ENCODE measurements at places on chromosomes 4 and X.

DNA sequence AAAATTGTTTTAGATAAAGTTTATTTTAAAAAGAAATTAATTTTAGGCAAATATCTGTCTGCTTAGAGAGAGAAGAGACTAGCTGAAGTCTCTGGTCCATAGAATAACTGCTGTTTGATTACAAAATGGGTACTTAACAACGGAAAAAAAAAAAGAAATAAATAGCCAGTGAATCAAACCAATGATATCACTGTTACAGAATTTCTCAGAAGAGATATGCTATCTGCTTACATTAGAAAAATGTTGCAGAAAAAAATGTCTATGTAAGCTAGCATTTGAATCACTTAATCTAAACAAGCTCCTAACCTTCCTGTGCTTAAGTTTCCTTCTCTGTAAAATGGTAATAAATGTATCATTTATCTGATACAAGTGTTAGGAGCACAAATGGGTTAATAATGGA lies 189.9 kb downstream of the IL15 start:
- no peak for DNase-seq

- DNase-seq: no peak
Observed at GRCh38 chr4:47551682-47552081, 66.6 kb downstream of the ATP10D start.

GRCh38 chr4:8192748-8193738 lies 6.0 kb upstream of the SH3TC1 start:
- DNase-seq: peak; percentile 27

GRCh38 chr4:117773064-117773936 lies 261.0 kb upstream of the NDST3 start:
- DNase-seq: no peak

DNA sequence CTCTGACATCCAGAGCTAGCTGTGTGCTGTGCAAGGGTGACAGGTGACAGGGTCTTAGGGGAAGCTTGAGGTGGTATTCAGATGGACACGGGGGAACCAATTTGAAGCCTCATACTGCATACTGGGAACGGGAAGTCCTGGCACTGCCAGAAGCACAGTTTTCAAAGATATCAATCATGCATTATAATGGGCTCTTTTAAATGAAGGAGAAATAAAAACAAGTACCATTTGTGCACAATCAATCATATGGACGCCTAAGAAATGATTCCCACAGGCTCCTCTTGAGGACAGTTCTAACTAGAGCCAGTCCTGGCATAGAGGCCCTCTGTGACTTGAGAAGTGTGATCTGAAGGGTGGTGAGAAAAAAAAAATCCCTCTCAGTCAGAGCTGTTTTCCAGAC lies 50.9 kb downstream of the TSC22D3 start:
- peak; percentile 7 for DNase-seq

DNA sequence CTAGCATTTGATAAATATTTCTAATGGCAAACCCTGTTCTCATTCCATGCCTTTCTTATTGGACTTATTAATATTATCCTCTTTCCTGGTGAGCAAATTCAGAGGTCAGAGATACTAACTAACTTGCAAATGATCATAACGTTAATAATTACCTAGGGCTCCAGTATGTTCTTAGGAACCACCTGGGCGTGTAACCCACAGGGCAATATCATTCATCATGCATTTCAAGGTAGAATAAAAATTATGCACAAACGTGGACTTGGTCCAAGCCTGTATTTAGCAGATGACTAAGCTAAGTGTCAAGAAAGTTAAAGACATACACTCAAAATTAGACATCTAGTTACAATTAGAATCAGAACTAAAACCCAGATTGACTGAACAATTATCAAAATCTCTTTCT lies 850.1 kb downstream of the TRIML1 start:
- DNase-seq: no peak

- no peak for DNase-seq
Observed at GRCh38 chr4:77852892-77853495, 9.6 kb upstream of the MRPL1 start.

DNA sequence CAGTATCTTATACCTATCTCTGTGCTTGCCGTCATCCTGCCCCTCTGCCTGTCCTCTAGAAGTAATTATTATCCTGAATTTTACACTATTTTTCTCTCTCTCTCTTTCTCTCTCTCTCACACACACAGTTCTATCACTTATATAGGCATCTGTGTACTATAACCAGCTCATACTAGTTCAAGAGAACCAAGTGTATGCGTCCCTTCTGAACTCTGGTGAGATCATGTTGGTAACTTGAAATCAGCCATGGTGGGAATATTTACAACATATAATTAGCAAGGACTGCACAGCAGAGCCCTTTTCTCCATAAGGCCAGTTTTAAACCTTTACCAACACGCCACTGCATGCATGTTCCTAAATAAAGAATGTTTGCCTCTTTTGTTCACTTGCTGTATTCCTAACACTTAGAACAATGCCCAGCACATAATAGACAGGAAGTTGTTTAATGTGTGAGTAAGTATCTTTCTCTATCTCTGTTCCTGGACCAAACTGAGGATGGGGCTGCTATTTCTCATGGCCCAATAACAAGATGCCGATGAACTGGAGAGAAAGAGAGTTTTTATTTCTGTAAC lies 51.1 kb upstream of the IL21 start:
- no peak for DNase-seq

DNA sequence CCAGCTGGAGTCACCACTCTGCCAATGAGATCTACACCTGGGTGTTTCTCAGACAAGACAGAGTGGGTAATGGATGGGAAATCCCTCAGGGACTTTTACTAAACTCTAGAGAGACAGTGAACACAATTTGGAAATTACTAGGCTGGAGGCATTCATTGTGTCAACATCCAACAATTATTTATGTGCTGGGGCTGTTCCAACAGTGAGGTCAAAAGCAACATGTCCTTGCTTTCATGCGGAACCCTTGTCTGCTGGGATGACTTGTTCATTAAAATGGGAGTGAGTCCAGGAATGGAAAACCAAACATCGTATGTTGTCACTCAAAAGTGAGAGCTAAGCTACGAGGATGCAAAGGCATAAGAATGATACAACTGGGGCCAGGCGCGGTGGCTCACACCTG lies 54.0 kb downstream of the DRD5 start:
- DNase-seq: no peak

DNA sequence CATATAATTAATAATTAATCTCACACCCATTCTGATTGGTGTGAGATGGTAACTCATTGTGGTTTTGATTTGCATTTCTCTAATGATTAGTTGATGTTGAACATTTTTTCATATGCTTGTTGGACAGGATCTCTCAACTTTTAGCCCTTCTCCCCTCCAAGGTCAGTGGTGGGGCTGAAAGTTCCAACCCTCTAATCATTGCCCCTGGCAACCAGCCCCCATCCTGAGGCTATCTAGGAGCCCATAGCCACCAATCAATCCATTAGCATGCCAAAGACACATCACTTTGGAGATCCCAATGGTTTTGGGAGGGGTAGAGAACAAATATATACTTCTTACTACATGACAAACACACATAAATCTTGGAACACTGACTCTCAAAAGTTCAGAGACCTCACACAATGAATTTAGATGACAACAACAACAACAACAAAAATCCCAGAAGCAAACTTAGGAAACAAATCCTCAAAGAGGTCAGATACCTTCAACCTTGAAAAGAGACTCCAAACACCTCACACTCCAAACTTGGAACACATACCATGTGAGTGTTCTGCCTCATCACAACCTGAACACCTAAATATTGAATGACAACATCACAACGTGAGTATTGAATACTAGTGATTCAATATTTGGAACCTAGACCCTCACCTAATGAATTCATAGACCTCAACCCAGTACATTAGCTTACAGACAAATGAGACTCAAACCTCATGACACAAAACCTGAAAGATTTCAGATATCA lies 19.0 kb upstream of the PAGE4 start:
- DNase-seq: no peak

DNA sequence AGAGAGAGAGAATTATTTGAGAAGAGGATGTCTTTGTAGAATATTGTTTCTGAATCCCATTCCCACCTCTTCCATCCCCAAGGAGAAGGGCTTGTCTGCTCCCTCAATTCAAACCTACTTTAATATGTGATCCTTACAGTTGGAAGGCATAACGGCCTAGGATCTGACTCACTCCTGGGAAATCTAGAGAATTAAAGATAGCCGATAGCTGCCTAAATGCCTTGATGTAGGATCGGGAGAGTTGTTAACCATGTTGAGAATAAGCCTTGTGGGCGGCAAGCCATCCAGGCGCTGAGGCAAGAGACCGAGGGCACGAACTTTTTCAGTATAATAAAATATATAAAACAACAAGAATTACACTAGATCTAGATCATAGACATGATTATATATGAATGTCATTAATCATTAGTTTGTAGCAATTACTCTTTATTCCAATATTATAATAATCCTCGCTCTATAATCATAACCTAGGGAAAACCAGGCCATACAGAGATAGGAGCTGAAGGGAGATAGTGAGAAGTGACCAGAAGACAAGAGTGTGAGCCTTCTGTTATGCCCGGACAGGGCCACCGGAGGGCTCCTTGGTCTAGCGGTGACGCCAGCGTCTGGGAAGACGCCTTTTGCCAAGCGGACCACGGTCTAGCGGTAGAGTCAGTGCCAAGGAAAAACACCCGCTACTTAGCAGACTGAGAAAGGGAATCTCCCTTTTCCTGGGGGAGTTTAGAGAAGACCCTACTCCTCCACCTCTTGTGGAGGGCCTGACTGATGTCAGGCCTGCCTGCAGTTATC lies 13.5 kb downstream of the EMCN start:
- DNase-seq: no peak

DNA sequence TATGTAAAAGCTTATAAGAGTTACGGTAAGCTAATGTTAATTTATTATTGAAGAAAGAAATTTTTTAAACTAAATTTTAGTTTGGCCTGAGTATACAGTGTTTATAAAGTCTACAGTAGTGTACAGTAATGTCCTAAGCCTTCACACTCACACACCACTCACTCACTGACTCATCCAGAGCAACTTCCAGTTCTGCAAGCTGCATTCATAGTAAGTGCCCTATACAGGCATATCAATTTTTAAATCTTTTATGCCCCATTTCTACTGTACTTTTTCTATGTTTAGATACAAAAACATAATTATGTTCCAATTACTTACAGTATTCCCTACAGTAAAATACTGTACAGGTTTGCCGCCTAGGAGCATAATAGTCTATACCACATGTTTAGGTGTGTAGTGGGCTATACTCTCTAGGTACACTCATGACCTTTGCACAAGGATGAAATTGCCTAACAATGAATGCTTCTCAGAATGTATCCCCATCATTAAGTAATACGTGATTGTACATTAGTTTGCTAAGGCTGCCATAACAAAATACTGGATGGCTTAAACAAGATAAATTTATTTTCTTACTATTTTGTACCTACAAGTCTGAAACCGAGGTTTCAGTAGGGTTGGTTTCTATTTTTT lies 333.8 kb upstream of the PCDH7 start:
- DNase-seq: no peak

GRCh38 chr4:154982187-154983047 lies 201.3 kb downstream of the RBM46 start:
- DNase-seq: no peak

GRCh38 chr4:66555301-66555700 lies 885.0 kb upstream of the EPHA5 start:
- no peak for DNase-seq

GRCh38 chrX:121008920-121009319 lies 23.4 kb upstream of the CT47A1 start:
- no peak for DNase-seq

GRCh38 chr4:37169956-37170355 lies 74.6 kb upstream of the NWD2 start:
- DNase-seq: no peak

DNA sequence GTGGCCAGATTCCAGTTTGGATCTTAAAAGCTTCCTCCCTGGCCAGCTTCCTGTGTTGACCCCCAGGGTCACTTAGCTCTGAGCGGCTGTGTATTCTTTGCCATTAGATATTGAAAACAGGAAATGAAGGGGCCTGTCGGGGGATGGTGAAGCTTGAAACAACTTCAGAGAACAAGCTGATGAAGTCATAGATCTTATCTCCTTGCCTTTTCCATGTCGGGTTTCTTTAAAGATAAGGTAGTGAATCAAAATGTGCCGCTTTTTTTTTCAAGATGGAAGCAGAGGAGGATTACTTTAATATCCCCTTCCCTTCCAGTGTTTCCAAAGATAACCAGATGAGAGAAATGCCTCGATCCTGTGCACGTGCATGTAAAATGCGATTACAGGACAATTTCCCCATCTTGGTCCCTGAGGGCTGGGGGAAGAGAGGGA lies 508.5 kb downstream of the MID1IP1 start:
- DNase-seq: no peak

DNA sequence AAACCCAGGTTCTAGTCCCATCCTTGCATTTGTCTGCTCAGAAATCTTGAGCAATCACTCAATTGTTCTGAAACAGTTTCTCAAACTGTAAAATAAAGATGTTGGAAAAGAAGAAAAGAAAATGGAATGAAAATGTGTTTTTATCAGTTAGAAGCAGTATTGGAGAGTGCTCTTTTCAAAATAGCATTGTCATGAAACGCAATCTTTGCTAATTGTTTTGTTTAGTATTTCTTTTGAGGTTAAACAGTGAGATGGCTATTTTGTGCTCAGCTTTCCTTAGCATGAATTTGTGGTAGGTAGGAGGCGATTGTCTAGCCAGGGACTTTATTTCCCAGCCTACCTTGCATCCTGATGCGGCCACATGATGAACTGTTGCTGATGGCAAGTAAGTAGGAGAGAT lies 10.6 kb upstream of the HPF1 start:
- no peak for DNase-seq

Measured in DMS79 (cell line).